ENCODE measurements at places on chromosomes 7 and 10. TPM values are rescaled to one million over a fixed set of nuclear protein-coding genes. Genes with fewer than 3 reads are reported as not detected.

Gene RTKN2
- polyA plus RNA-seq = not detected

Gene ASZ1
- not detected for polyA plus RNA-seq

Gene CISD1
- polyA plus RNA-seq = 5.4 TPM

Gene CYP26C1
- not detected for polyA plus RNA-seq

Gene TMEM236
- polyA plus RNA-seq = 0.01 TPM

Gene MMD2
- polyA plus RNA-seq = not detected

Gene FAM24B
- polyA plus RNA-seq = 0.64 TPM

DNA sequence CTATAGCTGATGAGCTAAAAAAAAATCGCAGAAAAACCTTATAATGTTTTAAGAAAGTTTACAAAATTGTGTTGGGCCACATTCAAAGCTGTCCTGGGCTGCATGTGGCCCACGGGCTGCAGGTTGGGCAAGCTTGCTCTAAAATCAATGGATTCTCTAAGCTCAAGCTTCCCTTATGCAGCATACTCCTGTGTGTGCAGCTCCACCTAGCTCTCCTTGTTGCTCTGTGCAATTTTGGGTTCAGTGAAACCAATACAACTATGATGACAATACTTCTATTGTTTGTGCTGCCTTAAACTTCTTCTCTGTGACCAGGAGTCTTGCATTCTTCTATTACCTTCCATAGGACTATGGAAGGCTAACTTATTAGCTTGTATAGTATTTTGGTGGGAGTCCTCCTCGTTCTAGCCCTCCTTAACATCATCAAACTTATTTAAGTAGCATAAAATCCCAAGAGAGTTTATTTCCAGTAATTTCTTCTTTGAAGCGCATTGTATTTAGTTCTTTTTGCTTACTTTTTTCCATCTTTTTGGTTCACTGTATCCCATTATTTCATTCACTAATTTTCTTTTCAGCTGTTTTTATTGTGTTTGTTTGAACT, 170.9 kb upstream of the SMIM30 start:
- no peaks in the 10 kb centered on the region for H3K4me1 ChIP-seq
- no peak for DNase-seq
- H3K27ac ChIP-seq = no peak overlapping the region
- no peak overlapping the region for H3K4me3 ChIP-seq

- H3K36me3 ChIP-seq = no peaks in the 10 kb centered on the region
- H3K4me1 ChIP-seq = no peaks in the 10 kb centered on the region
- DNase-seq = no peak
- no peak overlapping the region for H3K4me3 ChIP-seq
Measured at GRCh38 chr10:112799726-112800510, 150.1 kb upstream of the TCF7L2 start.

DNA sequence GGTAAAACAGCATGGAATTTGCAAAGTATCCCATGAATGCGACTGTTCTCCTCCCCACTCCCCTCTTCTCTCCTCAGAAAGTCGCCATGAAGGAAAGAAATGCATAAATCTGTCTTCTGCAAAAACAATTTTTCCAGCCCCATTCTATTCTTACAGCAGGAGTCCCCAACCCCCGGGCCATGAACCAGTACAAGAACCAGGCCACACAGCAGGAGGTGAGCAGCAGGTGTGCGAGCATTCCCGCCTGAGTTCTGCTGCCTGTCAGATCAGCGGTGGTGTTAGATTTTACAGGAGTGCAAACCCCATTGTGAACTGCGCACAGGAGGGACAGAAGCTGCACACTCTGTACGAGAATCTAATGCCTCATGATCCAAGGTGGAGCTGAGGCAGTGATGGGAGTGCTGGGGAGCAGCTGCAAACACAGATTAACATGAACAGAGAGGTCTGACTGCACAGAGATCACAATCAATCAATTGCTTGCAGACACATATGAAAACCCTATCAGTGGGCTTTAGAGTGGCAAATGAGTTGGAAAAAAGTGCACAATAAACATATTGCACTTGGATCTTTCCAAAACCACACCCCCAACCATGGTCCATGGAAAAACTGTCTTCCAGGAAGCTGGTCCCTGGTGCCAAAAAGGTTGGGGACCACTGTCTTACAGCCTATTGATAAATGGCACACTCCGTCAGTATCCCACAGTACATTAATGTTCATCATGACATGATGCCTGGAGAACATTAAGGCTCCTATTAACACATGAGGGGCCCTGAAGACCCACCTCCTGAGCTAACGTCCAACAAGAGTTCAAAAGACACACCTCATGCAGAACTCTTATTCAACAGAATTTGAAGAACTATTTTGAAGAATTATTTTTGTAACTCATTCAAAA, 205.0 kb downstream of the PTPRN2 start:
- no peak for DNase-seq
- H3K4me3 ChIP-seq = no peak overlapping the region
- no peak overlapping the region for H3K27ac ChIP-seq
- no peaks in the 10 kb centered on the region for H3K27me3 ChIP-seq

DNA sequence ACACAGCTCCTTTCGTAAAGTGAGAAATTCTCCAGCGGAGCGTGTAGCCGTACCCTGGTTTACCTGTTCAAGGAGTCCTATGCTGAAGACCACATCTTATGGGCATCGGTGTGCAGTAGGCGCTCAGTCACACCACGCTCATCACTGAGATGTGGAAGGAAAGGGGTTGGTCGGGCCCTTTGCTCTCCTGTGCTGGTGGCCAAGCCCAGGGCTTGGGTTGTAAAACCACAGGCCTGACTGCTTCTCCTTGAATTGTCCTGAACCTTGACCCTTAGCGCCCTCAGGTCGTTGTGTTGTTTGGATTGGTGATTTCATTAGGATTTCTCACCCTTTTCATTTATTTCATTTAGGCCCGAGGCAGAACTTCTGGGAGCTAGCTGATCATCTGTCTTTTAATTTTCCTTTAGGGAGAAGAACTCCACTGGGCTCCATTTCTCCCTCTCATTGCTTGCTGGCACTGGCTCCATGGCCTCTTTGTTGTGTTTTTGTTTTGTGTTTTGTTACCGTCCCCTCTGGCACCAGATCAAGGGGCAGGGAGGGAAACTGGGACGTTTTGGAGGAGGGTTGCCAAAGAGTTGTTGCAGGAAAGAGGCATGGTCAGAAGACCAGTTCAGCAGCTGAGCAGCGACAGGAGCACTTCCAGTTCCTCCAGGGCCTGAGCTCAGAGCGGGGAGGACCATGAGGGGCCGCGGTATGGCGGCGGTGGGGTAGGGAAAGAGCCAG, 511.4 kb upstream of the GALNT17 start:
- H3K27ac ChIP-seq = no peak overlapping the region
- H3K36me3 ChIP-seq = no peaks in the 10 kb centered on the region
- H3K4me1 ChIP-seq = no peaks in the 10 kb centered on the region
- no peak overlapping the region for H3K4me3 ChIP-seq

DNA sequence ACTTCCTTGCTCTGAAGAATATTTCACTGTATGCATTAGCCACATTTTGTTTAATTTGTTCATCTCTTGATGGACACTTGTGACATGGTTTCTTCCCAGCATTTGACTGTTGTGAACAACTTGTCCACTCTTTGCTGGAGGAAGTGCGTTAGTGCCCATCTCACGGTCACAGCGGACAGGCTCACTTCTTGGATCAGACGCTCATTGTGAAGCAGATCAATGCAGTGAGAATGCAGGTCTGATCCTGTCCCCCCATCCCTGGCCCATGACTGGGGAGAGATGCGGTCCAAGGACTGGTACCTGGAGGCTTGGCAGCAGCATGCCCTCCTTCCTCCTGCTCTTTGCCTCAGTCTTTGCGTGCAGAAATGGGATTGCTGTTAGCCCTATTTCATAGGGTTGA, 41.5 kb downstream of the DOCK1 start:
- no peak overlapping the region for H3K4me3 ChIP-seq
- H3K36me3 ChIP-seq = no peaks in the 10 kb centered on the region
- no peak overlapping the region for H3K27ac ChIP-seq
- no peak for DNase-seq
- H3K4me1 ChIP-seq = no peaks in the 10 kb centered on the region
- no peaks in the 10 kb centered on the region for H3K27me3 ChIP-seq

DNA sequence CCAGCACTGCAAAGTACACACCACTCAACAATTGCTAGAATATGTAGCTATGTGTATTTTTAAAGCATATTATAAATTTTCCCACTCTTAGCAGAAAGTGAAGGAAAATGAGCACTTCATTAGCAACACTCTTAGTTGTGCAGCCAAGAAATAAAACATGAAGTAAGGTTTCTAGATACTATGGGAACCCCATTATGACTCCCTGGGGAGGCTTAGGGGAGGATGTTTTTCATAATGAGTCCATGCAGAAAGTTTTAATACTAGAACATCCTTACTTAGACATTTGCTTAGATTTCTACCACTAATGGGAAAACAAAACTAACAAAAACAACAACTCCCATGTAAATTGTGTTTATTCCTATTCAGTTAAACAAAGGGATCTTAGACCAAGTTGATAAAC, 148.4 kb upstream of the HDAC9 start:
- no peaks in the 10 kb centered on the region for H3K27me3 ChIP-seq
- DNase-seq = no peak
- peaks cover 11% of the 10 kb centered on the region for H3K4me1 ChIP-seq
- no peak overlapping the region for H3K27ac ChIP-seq

DNA sequence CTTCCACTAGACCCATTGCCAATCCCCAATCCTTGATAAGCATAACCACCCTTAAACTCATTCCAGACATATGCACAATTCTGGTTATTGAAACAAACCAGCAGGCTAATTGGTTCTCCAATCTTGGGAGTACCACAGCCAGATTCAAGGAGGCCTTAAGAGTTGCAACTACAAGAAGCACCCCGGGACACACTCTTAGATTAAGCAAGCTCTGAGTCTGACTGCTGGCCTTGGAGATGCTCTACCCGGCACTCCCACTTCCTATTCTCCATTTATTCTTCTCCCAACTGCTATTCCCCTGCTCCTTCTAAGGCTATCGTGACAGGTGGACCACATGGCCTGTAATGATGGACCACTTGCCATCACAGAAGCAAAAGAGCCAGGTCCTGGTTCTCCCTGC, 40.3 kb downstream of the CYTH3 start:
- no peaks in the 10 kb centered on the region for H3K36me3 ChIP-seq
- no peaks in the 10 kb centered on the region for H3K27me3 ChIP-seq
- H3K27ac ChIP-seq = peak overlapping the region; percentile 62
- peak; percentile 56 for DNase-seq
- peaks cover 59% of the 10 kb centered on the region for H3K4me1 ChIP-seq

DNA sequence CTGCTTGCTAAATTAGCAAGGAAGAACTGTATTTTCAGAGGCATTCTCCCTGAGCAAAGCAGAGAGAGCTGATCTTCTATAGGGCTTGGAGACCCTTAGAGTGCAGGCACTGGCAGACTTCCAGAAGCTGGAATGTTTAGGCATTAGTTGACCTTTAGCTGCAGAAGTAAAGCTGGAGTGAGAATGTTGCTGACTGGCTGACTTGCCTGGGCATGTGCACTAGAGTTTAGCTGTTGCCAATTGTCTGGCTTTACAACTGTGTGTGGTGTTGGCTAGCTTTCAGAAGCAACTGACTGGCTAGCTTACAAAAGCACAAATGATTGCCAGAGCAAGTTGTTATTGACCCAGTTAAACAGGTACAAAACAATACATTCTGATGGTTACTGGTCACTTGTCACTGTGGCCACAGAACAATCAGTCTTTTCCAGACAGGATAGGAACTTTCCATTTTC, 25.1 kb downstream of the FAM13C start:
- no peak overlapping the region for H3K4me3 ChIP-seq
- H3K27me3 ChIP-seq = no peaks in the 10 kb centered on the region
- no peaks in the 10 kb centered on the region for H3K4me1 ChIP-seq
- no peak overlapping the region for H3K27ac ChIP-seq
- H3K36me3 ChIP-seq = no peaks in the 10 kb centered on the region
- no peak for DNase-seq

DNA sequence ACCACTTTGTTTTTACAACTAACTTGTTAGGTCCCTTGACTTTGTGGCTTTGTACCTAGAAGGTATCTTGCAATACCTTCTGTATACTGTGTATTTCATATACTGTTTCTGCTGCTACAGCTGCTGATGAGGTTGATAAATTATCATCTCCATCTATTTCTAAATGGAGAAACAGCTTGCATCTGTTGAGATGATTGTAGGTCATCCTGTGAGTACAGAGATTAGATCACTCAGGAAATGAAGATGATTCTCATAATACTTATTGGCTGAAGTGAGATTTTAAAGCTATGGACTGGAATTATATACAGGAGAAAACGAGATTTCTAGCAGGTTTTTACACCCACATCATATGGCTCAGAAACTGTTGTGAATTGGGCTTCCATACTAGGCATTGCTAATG, 280.5 kb downstream of the KCND2 start:
- no peaks in the 10 kb centered on the region for H3K36me3 ChIP-seq
- no peak overlapping the region for H3K4me3 ChIP-seq
- no peak overlapping the region for H3K27ac ChIP-seq
- H3K4me1 ChIP-seq = no peaks in the 10 kb centered on the region

DNA sequence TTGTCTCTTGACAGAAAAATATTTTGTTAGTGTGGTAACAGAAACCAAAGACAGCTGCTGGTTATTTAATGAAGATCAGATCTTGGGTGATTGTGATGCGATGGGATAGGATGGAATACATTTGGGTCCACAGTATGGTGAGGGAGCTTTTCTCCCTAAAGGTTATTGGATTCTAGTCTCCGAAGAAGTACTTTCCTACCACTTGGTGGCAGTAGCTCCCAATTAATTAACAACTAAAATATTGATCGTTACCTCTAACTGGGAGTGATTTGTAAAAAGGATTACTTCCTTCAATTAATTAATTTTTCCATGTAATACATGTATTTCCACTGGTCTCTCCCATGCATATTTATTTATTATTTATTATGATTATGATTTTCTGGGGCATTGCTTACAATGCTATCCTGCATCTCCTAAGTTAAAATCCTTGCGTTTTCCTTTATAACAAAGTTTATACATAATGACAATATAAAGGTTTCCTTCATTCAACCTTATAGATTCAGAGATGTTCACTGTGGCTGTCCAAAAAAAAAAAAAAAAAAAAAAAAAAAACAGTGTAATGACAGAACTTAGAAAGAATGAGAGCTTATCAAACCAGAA, 25.6 kb downstream of the TMEM196 start:
- no peaks in the 10 kb centered on the region for H3K27me3 ChIP-seq
- H3K27ac ChIP-seq = no peak overlapping the region
- no peaks in the 10 kb centered on the region for H3K36me3 ChIP-seq
- H3K4me1 ChIP-seq = no peaks in the 10 kb centered on the region
- no peak overlapping the region for H3K4me3 ChIP-seq
- no peak for DNase-seq

DNA sequence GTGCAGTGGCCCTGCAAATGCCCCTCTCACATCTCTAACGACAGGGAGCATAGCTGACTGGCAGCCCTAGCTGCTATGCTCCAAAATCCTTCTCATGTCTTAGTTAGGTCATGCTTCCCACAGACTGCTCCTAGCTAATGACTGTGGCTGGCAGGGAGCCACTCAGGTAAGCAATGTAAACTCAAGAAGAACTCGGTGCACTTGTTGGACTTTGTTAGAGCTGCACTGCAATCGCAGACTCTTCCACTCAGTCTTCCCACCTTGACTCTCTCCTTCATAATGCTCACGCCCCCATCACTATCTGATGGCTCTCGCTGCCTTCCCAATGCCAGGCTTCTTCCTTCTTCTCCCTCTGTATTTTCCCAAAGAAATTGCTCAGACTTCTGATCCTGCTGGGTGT, 24.0 kb downstream of the OR9A2 start:
- no peak overlapping the region for H3K27ac ChIP-seq
- H3K27me3 ChIP-seq = no peaks in the 10 kb centered on the region
- H3K4me3 ChIP-seq = no peak overlapping the region

- no peaks in the 10 kb centered on the region for H3K27me3 ChIP-seq
- H3K27ac ChIP-seq = no peak overlapping the region
- H3K4me3 ChIP-seq = no peak overlapping the region
- H3K36me3 ChIP-seq = no peaks in the 10 kb centered on the region
- DNase-seq = no peak
Measured at GRCh38 chr7:32126843-32127242, 56.6 kb upstream of the PDE1C start.
